Activated CD4-positive, alpha-beta T cell treated with anti-CD3 and anti-CD28 coated beads, Interleukin-2, amount 10 ng/mL, durations not matched to agents 7 days and 5 days (primary cell): ENCODE measurements at places on chromosomes 6 and 20. TPM values are rescaled to one million over a fixed set of nuclear protein-coding genes. Genes with fewer than 3 reads are reported as not detected.

TRIM15 gene
- not detected for total RNA-seq

SLC17A2 gene
- not detected for total RNA-seq

IL20RA gene
- not detected for total RNA-seq

OPN5 gene
- not detected for total RNA-seq

TNFRSF6B gene
- total RNA-seq = 1.0 TPM

C20orf141 gene
- not detected for total RNA-seq

RPP40 gene
- 5.8 TPM for total RNA-seq

UNC5CL gene
- total RNA-seq = 1.6 TPM

TDP2 gene
- total RNA-seq = 43.0 TPM

XKR7 gene
- 0.05 TPM for total RNA-seq

ULBP1 gene
- total RNA-seq = 0.67 TPM

PTCRA gene
- total RNA-seq = not detected

RIOK1 gene
- 29.1 TPM for total RNA-seq

BIRC7 gene
- total RNA-seq = not detected

PRICKLE4 gene
- not detected for total RNA-seq

GHRH gene
- total RNA-seq = not detected

ESR1 gene
- total RNA-seq = 1.00 TPM

DEFB118 gene
- not detected for total RNA-seq

C6orf52 gene
- total RNA-seq = 1.9 TPM

ANKS1A gene
- total RNA-seq = 8.4 TPM

GSTA2 gene
- total RNA-seq = not detected

TRIM31 gene
- total RNA-seq = not detected

MMP24 gene
- total RNA-seq = not detected

GATA5 gene
- not detected for total RNA-seq

OR2H2 gene
- not detected for total RNA-seq

SLC32A1 gene
- not detected for total RNA-seq

MUC21 gene
- total RNA-seq = not detected

SFT2D1 gene
- 43.2 TPM for total RNA-seq

SERAC1 gene
- 4.5 TPM for total RNA-seq

OPRM1 gene
- not detected for total RNA-seq

PPP1R18 gene
- total RNA-seq = 272 TPM

DUSP15 gene
- total RNA-seq = not detected

TUBB1 gene
- not detected for total RNA-seq

OR2J3 gene
- total RNA-seq = not detected

B3GALT4 gene
- total RNA-seq = 21.5 TPM

PAX1 gene
- not detected for total RNA-seq

DDRGK1 gene
- 58.9 TPM for total RNA-seq

GDAP1L1 gene
- total RNA-seq = not detected

PROKR2 gene
- not detected for total RNA-seq

GSTA3 gene
- total RNA-seq = not detected

VWA7 gene
- 5.4 TPM for total RNA-seq

COL20A1 gene
- not detected for total RNA-seq

C6orf141 gene
- 0.83 TPM for total RNA-seq

TCP11 gene
- total RNA-seq = not detected

SLC12A5 gene
- total RNA-seq = 0.87 TPM

MOG gene
- not detected for total RNA-seq

DEF6 gene
- total RNA-seq = 186 TPM

GTF3C6 gene
- total RNA-seq = 98.7 TPM

TCP1 gene
- total RNA-seq = 209 TPM

CPXM1 gene
- total RNA-seq = 0.12 TPM

CLPSL1 gene
- total RNA-seq = not detected

LGSN gene
- not detected for total RNA-seq

ENPP5 gene
- total RNA-seq = 0.07 TPM
